ENCODE measurements at places on chromosomes 16 and 17.

- no peak for DNase-seq
These were observed 48.7 kb upstream of the GSE1 start for GRCh38 chr16:85564277-85565051.

GRCh38 chr16:1481906-1482835 is 6.6 kb downstream of the PTX4 start:
- no peak for DNase-seq

GRCh38 chr17:61532826-61533225 is 58.2 kb downstream of the NACA2 start:
- DNase-seq, result no peak

DNA sequence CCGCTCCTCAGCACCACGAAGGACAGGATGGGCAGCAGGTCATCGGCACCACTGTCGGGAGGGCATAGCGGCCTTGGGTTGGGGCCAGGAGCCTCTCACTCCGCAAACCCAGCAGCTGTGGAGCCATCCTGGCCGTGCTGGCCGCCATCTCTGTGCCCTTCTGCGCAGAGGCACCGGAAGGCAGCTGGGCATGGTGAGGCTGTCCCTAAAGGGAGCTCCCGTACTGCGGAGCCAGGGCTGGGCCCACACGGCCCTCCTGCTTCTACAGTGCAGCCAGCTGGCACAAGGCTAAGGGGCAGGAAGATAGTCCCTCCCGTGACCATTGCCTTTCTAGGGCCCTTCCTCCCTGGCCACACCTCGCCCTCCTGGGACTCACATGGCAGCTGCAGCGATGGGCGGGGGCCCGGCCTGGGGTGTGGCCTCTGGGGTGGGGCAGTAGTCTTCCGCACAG is 7.0 kb upstream of the SPATA2L start:
- no peak for DNase-seq

DNA sequence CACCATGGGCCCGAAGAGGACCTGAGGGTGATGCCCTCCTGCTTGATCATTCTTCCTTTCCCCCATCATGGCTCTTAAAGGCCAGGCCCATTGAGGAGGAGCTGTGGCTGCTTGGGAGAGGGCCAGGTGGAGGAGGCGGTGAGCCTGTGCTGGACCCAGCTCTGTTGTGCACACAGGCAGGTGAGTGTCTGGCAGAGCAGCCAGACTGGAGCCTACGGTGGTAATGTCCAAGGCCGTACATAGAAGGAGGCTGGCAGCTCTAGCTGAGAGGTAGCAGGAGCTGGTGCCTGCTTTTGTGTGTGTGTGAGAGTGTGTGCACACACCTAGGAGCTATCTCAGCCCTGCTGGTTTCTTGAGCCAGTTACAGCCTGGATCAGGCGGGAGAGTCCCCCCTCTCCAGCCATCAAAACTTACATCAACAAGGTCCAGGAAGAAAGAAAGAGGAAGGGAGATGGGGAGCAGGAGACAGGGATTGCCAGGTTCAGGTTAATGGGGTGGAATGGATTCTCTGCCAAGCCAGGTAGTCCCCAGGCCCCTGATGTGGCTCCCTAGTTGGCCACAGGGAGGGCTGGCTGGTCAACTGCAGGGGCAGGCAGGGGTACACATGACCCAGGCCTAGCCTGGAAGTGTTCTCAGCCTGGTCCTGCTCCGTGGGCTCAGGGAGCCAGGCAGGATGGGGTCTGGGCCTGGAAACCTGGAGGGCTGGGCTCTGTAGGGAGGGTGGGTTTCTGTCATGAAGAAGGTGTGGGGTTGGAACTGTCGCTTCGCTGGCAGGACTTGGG is 107.1 kb downstream of the RAP1GAP2 start:
- no peak for DNase-seq

DNA sequence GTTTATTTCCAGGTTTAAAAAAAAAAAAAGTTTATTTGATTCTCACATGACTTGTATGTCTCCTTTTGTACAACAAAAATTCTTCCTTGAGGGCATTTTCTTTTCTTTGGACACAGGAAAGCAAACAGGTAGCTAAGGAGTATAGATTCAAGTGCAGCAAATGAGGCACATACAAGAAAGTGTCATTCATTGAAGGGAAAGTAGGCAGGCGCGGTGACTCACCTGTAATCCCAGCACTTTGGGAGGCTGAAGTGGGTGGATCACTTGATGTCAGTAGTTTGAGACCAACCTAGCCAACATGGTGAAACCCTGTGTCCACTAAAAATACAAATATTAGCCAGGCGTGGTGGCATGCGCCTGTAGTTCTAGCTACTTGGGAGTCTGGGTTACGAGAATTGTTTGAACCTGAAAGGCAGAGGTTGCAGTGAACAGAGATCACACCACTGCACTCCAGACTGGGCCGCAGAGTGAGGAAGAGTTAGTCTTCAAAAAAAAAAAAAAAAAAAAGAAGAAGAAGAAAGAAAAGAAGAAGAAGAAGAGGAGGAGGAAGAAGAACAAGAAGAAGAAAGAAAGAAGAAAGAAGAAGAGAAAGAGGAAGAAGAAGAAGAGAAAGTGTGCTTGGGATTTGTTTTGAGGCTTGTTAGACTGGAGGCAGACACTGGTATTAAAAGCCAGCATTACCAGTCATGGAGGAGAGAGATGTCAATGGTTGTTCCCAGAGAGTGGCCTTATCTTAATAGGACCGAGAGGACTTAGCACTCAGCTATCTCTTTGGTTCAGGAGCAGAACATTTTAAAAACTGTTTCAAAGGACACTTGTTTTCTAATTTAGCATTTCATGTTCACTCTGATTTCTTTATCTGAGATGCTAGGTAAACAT is 19.7 kb downstream of the GINS3 start:
- no peak for DNase-seq

GRCh38 chr16:85077039-85077438 is 35.2 kb downstream of the CIBAR2 start:
- no peak for DNase-seq

GRCh38 chr16:84482001-84482891 is 22.2 kb downstream of the MEAK7 start:
- DNase-seq, result no peak

- DNase-seq, result peak; percentile 46
These were observed 7.2 kb downstream of the SRCIN1 start for GRCh38 chr17:38598536-38598935.

- no peak for DNase-seq
These were observed 1469.8 kb downstream of the CDH11 start for GRCh38 chr16:63652091-63652490.

- no peak for DNase-seq
These were observed 54.6 kb downstream of the ABR start for GRCh38 chr17:1124896-1125787.

- DNase-seq, result no peak
These were observed 40.6 kb downstream of the KNOP1 start for GRCh38 chr16:19677402-19677801.

Measured in AG08396 (cell line).